ENCODE measurements at places on chromosomes 6 and 20.

DNA sequence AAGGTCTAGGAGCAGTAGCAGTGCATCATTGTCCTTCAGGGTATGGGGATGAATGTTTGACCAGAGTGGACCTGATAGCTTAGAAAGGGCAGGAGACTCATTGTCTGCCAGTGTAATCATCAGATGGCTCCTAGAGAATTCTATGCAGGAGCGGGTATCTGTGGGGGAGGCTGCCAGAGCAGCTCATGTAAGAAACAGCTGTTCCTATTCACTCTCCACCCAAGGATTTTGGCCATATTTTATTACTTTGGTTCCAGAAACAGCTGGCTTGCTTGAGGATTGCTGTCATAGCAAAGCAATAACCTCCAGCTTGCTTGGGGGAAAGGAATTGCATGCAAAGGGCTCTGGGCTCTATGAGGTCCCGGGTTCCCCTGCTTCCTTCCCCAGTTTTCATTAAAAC lies 44.1 kb downstream of the RALY start:
- DNase-seq: no peak

DNA sequence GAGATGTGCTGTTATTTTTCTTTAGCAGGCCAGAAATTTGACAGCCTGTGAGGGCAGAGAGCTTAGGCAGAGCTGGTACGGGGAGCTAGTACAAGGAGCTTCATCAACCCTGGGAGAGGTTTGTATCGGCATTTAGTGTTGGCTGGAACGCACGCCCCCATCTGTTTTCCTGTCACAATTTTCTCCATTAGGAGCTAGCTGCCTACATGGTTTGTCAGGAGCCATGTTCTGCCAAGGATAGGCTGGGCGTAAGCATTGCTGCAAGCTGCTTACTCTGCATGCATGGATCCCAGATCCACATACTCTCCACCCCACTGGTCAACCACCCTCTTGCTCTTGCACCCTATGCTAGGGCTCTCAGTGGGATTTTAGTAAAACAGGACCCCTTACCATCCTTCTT lies 449.0 kb upstream of the CHD6 start:
- no peak for DNase-seq

DNA sequence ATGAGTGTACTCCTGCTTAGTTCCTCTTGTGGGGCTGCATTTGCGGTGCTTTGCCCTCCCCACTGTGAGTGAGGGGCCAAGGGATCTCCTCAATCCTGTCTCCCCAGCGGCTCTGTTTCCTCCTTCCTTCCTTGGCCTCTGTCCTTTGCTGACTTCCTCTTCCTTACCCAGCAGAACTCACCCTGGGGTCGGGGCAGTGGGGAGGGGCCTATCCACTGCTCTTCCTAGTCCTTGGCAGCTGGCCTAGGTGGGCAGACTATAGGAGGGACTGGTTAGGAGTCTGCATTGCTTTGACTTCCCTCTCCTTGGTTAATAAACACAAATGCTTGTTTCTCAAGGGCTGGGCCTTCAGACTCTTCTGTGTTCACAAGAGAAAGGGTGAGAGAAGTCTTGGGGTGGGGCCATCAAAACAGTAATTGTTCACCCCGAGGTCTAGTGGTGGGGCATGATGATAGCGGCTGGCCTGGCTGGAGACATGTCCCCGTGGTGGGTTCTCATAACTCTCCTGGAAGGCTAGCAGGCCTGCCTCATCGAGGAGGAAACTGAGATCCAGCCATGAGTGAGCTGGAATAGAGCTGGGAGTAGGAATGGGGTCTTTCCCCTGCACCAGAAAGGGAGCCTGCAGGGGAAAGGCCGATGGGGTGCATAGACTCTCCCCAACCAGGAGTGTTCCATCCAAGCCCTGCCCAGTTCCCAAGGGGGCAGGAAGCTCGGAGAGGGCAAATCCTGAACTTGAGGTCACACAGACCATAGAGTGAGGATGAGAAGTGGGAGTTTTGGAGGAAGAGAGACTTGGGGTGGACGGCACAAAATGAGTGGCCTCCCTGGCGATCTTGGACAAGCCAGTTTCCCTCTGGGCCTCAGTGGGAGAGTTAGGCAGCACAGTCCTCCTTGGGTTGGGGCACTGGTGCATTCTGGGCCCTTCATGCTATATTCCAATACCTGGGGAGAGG lies 12.7 kb downstream of the FAM110A start:
- no peak for DNase-seq

- peak; percentile 85 for DNase-seq
Observed at GRCh38 chr6:75602246-75603105, 796 bp downstream of the SENP6 start.

GRCh38 chr20:34475979-34476736 lies 40.1 kb upstream of the DYNLRB1 start:
- DNase-seq: peak; percentile 10

DNA sequence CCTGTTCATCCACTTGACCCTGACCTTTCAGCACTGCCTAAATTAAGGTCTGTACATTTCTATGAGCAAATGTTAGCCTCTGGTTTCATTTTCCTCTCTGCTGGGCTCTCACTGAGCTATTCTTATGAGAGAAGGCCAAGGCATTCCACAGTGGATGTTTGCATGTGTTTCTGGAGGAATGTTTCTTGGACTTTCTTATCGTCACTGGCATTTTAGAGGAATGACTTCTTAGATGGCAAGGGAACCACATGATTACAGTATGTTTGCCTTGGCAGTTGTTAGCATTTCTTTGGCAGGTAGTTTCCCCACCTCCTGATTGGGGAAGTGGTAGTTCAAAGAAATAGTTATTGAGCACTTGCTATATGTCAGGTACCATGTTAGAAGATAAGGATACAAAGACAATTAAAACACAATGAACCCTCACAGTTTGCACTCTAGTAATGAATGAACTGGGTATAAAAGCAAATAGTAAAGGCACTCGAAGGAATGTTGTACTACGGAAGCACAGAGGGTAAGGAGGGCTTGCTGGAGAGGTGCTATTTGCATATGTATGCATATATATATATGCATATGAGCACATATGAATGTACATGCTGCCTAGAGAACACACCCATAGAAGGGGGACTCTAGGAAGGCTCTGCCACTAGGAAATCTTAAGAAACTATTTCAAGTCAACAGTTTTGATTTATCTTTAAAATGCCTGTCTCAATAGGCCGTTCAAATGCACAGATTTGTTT lies 307.4 kb downstream of the EYA4 start:
- no peak for DNase-seq

DNA sequence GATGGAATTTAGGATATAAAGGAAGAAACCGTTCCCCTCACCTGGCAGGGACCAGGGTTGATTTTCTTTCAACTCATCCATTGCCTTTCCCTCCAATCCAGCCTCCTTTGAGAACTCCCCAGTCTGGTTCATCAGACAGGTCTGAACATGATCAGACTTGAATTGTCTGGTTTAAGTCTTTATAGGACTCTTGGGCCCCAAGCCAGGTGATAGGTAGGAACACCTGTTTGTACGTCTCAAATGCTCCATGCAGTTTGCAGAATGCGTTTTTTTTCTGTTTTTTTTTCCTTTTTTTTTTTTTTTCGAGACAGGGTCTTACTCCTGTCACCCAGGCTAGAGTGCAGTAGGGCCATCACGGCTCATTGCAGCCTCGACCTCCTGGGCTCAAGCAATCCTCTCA lies 4.1 kb upstream of the CEP250 start:
- no peak for DNase-seq

DNA sequence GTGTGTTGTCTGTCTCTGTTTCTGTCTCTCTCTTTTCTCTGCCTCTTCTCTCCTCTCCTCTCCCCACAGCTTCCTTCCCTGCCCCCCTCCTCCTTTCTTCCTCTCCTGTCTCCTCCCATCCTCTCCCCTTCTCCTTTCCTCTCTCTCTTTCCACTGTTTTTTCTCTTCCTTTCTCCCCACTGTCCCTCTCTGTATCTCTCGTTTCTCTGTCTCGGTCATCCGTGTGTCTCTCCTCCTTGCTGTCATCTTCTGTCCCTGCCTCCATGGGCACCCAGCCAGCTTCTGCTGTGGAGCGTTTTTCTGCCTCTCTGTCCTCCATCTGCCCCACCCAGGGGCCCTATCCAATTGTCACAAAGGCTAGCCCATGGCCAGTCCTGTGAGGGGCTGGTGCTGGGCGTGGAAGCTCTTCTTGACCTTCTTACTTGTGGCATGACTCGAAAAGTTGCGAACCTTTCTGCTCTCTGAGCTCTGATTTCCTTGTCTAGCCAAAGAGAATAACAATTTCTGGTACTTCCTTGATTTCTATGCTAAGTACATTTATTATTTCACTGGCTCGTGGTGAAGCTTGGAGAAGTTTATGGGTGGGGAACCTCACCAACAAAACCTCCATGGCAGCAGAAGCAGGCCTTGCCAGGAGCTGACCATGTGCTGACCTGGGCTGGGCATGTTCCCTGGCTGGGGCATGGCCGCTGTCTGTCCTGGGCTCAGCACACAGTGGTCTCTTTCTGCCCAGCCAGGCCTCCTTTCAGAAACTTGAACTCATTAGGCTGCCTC lies 69.3 kb downstream of the CEBPB start:
- no peak for DNase-seq

DNA sequence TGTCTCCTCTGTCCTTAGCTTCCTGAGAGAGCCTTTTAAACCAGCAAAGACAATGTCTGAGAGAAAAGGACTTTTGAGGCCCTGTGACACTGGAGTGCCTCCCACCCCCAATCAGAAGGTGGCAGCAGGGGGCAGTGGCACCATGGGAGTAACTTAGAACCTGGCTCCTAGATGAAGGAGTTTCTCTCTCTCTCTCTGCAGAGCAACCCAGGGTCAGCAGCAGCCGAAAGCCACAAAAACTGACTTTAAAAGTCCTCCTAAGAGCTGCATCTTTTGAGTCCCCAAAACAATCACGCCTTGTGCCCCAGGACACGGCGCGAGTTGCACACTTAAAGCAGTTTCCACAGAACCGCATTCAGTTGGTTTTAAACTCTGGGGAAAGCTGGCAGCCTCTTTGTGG lies 5.3 kb upstream of the TCP11 start:
- no peak for DNase-seq

DNA sequence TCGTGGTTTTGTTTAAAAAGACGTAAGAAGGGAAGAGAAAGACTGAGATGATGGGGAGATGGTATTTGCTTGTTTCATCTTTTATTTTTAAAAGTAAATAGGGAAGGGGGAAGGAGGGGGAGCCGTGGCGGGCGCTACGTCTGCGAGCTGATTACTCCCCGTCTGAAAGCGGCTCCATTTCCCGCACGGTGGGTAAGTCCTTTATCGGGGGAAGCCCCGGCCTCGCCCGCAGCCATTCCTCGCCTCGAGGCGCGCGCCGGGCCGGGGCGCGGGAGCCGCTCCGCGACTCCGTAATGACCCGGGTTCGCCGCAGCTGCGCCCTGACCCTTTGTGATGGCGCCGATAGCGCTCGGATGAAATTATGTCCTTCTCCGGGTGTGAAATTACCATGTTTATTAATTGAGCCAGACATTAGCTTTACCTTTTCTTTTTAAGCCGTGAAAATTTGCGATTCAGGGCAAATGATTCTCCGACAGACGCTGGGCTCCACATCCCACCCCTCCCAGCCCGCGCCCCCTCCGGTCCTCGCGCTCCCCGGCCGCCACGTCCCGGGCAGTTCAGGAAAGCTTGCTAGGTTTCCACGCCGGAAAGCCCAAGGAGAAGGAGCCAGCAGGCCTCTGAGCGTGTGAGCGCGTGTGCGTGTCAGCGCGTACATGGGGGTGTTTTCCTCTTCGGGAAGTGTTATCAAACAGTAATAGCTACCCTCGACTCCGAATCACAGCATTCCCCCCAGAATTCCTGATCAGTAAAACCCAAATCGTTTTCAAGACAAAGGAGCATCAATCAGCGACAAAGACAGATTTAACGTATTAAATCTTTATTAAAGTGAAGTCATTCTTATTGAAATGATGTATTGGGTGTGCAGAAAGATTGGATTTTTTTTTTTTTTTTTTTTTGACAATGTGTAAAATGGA lies 30.0 kb downstream of the TFAP2A start:
- no peak for DNase-seq

GRCh38 chr6:93886416-93886815 lies 467.1 kb upstream of the EPHA7 start:
- no peak for DNase-seq

DNA sequence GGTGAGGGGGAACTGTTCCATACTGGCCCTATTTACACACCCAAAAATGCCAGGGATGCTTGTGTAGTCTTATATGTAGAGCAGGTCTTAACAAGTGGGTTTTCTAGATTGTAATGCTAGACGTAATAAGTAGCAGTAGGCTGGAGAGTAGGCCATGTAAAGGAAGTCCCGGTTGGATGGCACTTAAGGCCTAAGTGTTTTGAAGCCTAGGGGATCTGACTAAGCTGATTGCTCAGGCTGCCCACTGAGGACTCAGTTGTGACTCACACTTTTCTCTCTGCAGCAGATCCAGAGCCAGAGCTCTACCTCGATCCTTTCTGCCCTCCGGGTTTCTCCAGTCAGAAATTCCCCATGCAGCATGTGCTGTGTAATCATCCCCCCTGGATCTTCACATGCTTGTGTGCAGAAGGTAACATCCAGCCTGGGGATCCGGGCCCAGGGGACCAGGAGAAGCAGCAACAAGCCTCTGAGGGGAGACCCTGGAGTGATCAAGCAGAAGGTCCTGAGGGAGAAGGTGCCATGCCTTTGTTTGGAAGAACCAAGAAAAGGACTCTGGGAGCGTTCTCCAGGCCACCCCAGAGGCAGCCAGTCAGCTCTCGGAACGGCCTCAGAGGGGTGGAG lies 26.6 kb downstream of the ZNF133 start:
- DNase-seq: no peak

DNA sequence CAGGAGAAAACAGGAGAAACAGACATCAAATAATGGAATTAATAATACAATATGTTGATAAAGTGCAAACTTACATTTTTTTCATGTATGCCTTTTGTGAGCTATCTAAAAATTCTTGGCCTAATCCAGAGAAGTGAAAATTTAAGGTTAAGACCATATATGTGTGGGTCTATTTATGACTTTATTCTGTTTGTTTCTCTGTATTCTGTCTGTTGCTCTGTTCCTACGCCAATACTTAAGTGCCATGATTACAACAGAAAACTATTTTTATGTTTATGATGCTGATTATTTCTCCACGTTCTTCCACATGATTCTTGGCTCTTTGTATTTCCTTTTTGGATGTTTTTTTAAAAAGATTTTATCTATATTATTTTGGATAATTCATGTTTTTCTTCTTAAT lies 109.6 kb upstream of the MAP3K4 start:
- DNase-seq: no peak

DNA sequence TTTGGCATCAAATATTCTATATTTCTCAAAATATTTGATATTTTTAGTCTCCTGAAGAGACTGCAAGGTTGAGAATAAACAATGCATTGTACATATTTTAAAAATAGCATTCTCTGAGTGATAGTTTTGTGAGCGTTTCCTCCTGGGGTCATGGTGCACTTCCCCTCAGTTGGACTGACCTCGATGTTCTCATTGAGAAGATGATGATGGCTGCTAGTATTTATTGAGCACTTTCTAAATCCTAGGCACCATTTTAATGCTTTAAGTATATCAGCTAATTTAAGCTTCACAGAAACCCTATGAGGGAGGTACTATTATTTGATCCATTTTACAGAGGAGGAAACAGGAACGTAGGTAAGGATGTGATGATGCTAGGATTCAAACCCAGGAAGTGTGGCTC lies 18.2 kb downstream of the DSE start:
- DNase-seq: no peak

GRCh38 chr6:112223070-112223861 lies 31.1 kb downstream of the LAMA4 start:
- no peak for DNase-seq

- no peak for DNase-seq
Observed at GRCh38 chr6:56043076-56043475, 167.7 kb upstream of the BMP5 start.

GRCh38 chr6:133376743-133377142 lies 135.6 kb downstream of the EYA4 start:
- no peak for DNase-seq

- no peak for DNase-seq
Observed at GRCh38 chr6:15505463-15505918, 157.3 kb downstream of the DTNBP1 start.

GRCh38 chr6:10655508-10656055 lies 38.8 kb downstream of the C6orf52 start:
- no peak for DNase-seq

Data from stimulated activated effector memory CD8-positive, alpha-beta T cell treated with anti-CD3 and anti-CD28 coated beads, Interleukin-12 subunit alpha, Interleukin-12 subunit beta, amount 100 ng/mL, for 72 hours (primary cell).